ENCODE measurements at places on chromosomes 1 and 21. TPM values are rescaled to one million over a fixed set of nuclear protein-coding genes. Genes with fewer than 3 reads are reported as not detected.

The TARDBP gene
- total RNA-seq, result 175 TPM

The RIMKLA gene
- total RNA-seq, result 0.35 TPM

The FCGR2B gene
- total RNA-seq, result 5.3 TPM

The HDAC1 gene
- total RNA-seq, result 90.4 TPM

The GBP5 gene
- total RNA-seq, result 0.53 TPM

The PRRX1 gene
- total RNA-seq, result 33.0 TPM

The SPATA45 gene
- total RNA-seq, result 0.47 TPM

The EFNA1 gene
- total RNA-seq, result 74.2 TPM

The HLX gene
- 18.8 TPM for total RNA-seq

The DYNLT4 gene
- not detected for total RNA-seq

The KIRREL1 gene
- total RNA-seq, result 120 TPM

The ZNF670 gene
- total RNA-seq, result 5.1 TPM

The PLA2G2D gene
- not detected for total RNA-seq

The GBP7 gene
- total RNA-seq, result not detected

Measured in metanephros (tissue), 2 donors.